Eye (tissue), 1 donor: ENCODE measurements at places on chromosomes 12 and 14.

GRCh38 chr14:57769863-57770523, 95.9 kb downstream of the SLC35F4 start:
- DNase-seq = no peak

DNA sequence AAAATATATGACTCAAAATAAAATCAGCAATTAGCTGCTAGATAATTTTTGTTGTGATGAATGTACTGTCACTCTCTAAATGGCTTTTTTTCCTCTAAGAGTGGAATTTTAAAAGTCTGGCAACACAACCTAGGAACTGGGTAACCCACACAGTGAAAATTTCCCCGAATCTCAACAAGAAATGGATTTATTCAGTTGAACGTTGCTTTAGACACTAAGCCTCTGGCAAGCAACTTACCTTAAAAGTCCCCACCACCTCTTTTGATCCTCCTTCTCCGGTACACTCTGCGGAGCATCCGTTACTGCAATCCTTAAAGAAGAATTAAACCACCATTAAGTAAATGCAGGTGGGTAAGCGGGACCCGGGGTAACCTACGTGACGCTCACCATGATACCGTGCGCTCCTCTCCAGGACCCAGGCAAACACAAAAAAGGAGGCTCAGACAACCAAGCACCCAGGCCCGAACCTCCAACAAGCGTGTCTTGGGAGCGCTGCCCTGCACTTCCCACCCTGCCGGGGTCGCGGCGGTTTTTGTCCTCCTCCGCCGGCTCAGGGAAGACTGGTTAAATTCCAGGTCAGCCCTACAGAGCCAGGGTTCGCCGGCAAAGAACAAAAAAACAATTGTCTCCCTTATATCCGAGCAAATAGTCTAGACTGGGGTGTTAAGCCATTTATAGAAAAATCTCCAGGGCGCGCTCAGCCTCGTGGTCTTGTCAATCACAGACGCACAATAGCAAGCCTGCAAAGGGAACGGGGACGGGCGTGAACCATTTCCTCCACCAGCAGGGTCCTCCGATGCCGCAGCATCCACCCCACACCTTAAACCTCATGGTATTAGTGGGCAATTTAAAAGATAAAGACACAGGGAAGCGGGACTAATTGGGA, 47.1 kb downstream of the BCAT1 start:
- DNase-seq = peak; percentile 88

DNA sequence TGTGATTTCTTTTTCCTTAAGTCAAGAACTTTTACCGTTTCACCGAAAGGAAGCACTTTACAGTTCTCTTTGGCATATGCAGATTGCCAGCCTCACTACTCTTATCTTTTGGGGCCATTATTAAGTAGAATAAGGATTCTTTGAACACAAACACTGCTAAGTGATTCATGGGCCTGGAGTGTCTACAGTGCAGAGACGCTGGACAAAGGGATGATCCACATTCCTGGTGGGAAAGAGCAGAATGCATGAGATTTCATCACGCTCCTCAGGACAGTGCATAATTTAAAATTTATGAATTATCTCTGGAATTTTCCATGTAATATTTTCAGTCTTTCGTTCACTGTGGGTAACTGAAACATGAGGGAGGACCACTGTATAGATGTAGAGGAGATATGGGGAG, 90.2 kb downstream of the TTLL5 start:
- no peak for DNase-seq

GRCh38 chr12:80260269-80260668, 160.9 kb downstream of the OTOGL start:
- DNase-seq = no peak

DNA sequence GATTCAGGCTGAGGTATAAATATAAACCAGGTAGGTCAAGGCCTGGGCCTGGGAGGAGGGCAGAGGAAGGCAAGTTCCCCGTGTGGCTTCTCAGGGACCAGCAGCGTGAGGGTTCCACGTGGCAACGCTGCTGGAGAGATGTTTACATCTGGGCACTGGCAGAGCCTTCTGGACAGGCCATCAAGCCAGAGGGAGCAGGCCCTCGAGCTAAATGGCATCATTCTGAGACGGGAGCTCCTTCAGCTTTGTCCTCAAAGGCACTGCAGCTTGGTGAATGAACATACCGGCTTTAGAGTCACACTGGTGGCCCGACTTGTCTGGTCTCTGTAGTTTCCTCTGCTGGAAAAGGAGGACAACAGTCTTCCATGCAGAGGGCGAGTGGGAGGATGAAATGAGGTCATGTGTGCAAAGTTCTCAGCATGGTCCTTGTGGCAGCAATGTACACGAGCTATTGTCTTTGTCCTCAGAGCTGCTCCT, 231.3 kb downstream of the ZFP36L1 start:
- peak; percentile 85 for DNase-seq

GRCh38 chr14:96929950-96930349, 132.8 kb downstream of the VRK1 start:
- DNase-seq = peak; percentile 60

DNA sequence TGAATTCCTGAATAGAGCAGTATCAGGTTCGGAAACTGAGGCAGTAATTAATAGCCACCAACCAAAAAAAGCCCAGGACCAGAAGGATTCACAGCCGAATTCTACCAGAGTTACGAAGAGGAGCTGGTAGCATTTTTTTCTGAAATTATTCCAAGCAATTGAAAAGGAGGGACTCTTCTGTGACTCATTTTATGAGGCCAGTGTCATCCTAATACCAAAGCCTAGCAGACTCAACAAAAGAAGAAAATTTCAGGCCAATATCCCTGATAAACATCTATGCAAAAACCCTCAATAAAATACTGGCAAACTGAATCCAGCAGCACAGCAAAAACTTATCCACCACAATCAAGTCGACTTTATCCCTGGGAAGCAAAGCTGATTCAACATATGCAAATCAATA, 202.3 kb upstream of the SLC16A7 start:
- no peak for DNase-seq

- DNase-seq = no peak
Observed at GRCh38 chr12:128442096-128442495, 175.1 kb downstream of the TMEM132C start.
